Activated naive CD4-positive, alpha-beta T cell treated with Interleukin-2 at 50 U/mL for 16 hours (primary cell): ENCODE measurements at places on chromosomes 1 and 21.

GRCh38 chr1:152444045-152444444, 30.0 kb upstream of the CRNN start:
- DNase-seq = no peak

DNA sequence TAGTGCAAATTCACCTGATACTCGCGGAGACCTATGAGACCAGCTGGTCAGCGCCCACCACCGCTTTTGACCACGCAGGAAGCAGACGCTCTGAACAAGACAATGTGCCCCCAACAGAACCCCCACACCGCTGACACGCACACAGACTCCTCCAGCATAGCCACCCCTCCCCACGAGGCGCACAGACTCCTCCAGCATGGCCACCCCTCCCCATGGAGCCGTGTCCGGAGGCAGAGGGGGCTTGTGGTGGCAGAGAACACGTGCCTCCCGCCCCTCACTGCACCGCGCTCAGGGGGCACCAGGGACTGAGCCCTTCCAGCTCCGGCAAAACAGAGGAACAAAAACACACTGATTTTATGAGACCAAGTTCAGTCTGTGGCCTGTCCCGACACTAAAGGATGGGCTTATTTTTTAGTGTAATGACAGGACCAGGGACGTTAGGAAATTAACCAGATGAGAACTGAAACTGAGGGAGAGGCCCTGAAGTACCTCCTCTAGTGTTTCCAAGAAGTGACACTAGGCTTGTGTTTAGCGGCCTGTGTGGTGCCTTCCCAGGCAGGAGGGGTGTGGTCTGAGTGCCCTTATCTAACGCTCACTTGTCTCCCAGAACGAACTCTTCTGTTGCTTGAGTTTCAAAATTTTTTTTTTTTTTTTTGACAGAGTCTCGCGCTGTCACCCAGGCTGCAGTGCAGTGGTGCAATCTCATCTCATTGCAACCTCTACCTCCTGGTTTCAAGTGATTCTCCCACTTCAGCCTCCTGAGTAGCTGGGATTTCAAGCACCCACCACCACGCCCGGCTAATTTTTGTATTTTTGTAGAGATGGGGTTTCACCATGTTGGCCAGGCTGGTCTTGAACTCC, 10.0 kb upstream of the AGPAT3 start:
- DNase-seq = no peak

DNA sequence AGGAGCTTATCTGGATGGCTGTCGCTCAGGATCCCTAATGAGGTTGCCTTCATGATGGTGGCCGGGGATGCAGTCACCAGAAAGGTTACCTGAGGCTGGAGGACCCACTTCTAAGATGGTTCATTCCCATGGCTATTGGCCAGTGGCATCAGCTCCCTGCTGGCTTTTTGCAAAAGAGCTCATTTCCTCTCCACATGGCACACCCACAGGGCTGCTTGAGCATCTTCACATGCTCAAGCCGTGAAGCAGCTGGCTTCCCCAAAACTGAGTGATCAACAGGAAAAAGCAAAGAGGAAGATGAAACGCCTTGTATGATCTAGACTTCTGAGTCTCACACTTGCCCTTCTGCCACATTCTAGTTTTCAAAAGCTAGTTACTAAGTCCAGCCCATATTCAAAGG, 124.6 kb upstream of the CXADR start:
- DNase-seq = no peak

- no peak for DNase-seq
Measured at GRCh38 chr1:92329347-92330129, 30.7 kb downstream of the RPAP2 start.

DNA sequence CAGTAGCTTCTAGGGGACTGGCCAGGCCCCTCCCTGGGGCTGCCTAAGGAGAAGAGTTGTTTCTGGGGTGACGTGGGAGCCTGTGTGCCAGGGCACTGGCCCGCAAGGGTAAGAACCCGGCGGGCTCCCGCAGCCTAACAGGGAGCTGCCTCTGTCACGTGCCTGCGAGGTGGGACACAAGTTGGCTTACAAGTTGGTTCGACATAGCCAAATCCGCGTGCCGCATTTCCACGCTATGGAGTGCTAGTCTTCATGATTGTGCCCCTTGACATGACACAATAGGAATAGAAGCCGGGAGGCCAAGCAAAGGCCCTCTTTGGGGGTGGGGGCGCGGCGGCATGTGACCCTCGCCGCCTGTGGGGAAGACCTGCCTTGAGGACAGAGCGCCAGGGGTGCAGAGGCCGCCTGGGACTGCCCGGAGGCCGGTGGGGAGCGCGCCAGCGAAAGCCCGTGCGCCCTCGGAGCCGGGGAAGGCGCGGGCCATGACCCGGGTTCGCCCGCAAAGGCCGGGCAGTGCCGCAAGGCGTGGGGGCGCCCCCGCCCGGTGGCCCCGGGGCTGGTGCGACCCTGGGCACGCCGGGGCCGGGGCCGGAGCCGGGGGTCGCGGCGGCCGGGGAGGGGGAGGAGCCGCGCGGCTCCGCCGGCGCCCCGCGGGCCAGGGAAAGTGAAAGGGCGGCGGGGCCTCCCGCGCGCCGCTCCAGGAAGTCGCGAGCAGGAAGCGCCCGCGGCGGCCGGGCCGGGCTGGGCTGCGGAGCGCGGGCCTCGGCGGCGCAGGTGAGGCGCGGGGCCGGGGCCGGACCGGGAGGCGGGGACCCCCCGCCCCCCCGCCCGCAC, at the start of gene SLC37A1:
TSS of gene SLC37A1 (plus strand) at position 702 of the 834 bp plus-strand sequence. CDS start 4,603 bp downstream, outside the sequence.
- DNase-seq = peak; percentile 42

GRCh38 chr1:203769505-203770343, 4.7 kb downstream of the LAX1 start:
- no peak for DNase-seq

DNA sequence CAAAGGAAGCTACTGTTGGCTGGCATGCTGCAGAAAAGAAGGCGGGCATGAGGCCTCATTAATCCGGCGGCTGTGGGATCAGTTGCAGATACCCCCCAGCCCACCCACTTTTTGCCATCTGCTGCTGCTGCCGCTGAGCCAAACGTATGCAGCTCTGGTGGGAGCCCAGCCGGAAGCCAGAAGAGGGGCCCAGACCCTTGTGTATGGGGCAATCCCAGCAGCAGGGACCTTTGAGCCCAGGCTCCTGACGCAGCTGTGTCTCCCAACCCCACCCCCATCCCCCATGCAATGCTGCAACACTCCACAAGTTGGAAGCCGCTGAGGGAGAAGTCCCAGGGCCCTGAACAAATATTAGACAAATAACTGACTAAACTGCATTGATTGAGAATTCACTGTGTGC, 106.0 kb downstream of the ELAVL4 start:
- DNase-seq = no peak

- DNase-seq = no peak
Measured at GRCh38 chr1:29391362-29391880, 155.1 kb downstream of the PTPRU start.

- no peak for DNase-seq
Measured at GRCh38 chr1:1775327-1776226, 2.7 kb downstream of the NADK start.
